Sciatic nerve (tissue), 2 donors: ENCODE measurements at places on chromosomes 5 and 9. TPM values are rescaled to one million over a fixed set of nuclear protein-coding genes. Genes with fewer than 3 reads are reported as not detected.
A peak's percentile ranks its signal among the peaks of the same experiment; 100 is the strongest.

DNA sequence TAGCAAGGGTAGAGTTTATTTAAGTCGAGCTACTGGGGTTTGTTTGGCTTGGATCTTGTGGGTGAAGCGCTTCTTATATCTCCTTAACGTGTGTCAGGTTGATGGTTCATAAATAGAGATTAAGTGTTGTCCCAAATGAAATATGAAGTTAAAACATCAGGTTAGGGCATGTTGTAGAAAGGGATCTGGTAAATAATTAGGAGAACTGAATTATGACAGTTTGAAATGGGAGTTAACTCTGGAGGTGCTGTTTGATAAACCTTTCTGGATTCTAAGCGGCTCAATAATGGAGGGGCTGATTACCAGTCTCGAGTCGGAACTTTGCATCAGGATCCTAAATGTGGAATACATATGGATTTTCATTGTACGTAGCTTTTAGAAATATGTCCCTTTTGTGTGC lies 717.0 kb upstream of the WWC1 start:
- no peak for DNase-seq

- DNase-seq: no peak
Measured at GRCh38 chr5:122219436-122220166, 90.3 kb downstream of the ZNF474 start.

DNA sequence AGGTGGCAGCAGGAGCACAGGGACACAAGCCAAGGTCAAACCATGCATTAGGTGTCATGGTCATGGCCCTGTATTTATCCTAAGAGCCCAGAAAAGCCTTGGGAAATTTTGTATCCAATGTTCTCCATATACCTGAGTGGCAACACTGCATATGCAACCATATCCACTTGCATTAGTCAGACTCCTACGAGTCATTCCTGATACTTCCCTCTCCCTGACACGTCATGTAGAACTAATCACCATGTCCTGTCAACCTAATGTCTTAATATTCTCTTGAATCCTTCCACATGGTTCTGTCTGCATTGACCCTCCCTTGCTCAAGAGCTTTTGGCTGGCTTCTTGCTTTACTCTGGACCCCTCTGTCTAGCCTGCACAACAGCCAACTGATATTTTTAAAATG lies 9.4 kb downstream of the SCGB3A2 start:
- DNase-seq: no peak

DNA sequence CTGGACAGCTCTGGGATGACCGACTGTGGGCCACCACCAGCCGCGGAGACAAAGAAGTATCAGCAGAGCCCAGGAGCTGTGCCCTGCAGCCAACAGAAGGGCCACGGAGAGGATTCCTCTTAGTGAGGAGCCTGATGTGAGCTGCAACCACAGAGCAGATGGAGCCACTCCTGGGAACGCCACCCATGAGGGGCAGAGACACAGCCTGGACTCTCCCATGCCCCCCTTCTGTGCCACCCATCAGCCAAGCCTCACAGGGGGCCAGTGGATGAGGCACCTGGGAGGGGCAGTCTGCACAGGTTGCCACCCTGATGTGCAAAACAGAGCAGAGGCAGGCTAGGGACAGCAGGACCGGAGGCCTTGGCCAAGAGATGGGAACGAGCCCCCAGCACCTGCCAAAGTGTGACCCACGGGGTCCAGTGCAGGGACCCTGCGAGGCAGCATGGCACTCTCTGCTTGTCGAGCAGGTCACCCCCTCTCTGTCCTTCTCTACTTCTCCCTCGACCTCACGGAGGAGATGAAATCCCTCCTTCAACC lies 380.7 kb upstream of the IRX1 start:
- no peak for DNase-seq

GRCh38 chr9:87547671-87548081 lies 50.0 kb downstream of the DAPK1 start:
- DNase-seq: no peak

- no peak for DNase-seq
Measured at GRCh38 chr5:89028595-89029285, 145.8 kb upstream of the MEF2C start.

DNA sequence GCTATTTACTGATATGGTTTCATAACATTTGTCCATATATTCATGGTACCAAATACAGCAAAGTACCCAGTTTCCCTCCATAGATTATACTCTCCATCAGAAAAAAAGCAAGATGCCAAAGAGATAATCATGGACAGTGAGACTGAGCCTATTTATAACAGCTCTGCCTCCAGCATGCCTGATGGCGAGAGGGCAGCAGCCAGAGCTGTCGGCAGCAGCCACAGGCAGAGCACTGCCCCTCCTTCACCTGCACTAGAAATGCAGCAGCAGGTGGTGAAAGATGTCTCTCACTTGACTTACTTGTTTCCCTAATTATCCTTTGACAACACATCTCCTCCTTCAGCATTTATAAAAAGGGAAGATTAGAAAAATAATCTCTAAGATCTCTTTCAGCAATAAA lies 32.4 kb downstream of the CTNNAL1 start:
- no peak for DNase-seq

- no peak for DNase-seq
Measured at GRCh38 chr5:158777647-158778350, 321.9 kb downstream of the EBF1 start.

GRCh38 chr5:73912821-73913271 lies 286.9 kb downstream of the ARHGEF28 start:
- DNase-seq: no peak

- DNase-seq: peak; percentile 12
Measured at GRCh38 chr9:93896496-93897033, 58.6 kb downstream of the BARX1 start.

DNA sequence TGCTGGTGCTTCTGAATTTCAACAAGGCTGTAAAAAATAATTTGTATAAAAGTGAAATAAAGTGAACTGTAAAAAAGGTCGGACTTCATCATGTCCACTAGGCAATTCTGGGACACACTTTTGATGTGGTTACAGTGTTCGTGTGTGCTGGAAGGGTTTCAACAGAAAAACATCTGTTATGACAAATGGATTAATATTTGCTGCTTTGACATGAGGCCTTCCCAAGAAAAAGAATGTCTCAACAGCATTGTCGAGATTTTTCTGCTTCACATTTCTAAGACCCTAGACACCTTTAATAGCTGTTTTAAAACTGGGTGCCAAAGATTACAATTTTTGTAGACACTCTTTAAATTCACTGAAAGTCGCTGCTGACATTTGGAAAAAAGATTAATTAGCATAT lies 216.6 kb downstream of the SLC12A2 start:
- DNase-seq: no peak

DNA sequence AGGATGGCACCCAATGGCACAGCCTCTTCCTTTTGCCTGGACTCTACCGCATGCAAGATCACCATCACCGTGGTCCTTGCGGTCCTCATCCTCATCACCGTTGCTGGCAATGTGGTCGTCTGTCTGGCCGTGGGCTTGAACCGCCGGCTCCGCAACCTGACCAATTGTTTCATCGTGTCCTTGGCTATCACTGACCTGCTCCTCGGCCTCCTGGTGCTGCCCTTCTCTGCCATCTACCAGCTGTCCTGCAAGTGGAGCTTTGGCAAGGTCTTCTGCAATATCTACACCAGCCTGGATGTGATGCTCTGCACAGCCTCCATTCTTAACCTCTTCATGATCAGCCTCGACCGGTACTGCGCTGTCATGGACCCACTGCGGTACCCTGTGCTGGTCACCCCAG lies 25.4 kb downstream of the HRH2 start:
- DNase-seq: no peak

DNA sequence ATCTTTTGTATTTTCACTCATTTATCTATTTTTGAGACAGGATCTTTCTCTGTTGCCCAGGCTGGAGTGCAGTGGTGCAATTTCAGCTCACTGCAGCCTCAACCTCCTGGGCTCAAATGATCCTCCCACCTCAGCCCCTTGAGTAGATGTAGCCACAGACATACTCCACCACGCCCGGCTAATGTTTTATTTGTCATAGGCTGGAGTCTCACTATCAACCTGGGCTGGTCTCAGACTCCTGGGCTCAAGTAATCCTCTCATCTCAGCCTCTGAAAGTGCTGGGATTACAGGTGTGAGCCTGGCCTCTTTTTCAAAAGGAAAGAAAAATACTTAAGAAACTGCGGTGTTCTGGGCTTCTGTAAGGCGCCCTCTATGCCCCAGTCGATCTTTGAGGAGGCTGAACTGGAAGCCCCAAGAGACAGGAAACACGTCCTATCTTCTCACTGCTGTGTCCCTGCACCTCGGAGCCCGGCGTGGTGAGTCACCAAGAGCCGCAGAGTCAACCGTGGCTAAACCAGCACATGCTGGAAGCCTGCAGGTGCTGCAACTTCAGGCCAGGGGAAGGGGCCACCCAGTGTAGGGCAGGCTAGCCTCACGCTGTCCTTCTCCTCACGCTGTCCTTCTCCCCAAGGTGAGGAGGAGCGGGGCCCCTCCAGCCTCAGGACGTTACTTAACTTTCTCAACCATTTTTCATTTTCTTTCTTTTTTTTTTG lies 15.2 kb upstream of the LHX3 start:
- DNase-seq: no peak

DNA sequence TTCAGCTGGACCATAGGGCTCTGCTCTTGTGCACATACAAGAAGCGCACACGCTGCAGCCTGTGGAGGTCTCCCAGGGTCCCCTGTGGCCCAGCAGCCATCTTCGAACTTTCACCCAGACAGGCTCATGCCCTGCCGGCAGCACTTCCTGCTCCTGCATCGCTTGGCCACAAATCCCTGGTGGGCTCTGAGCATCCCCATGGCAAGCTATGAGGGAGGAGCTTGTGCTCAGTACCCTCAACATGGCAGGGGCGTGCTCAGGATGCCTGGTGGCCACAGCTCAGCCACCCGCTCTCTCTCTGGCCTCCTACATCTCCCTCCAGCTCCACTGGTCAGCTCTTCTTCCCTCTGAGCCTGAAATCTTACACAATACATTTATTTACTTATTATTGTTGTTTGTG lies 63.7 kb downstream of the IRX2 start:
- DNase-seq: no peak

DNA sequence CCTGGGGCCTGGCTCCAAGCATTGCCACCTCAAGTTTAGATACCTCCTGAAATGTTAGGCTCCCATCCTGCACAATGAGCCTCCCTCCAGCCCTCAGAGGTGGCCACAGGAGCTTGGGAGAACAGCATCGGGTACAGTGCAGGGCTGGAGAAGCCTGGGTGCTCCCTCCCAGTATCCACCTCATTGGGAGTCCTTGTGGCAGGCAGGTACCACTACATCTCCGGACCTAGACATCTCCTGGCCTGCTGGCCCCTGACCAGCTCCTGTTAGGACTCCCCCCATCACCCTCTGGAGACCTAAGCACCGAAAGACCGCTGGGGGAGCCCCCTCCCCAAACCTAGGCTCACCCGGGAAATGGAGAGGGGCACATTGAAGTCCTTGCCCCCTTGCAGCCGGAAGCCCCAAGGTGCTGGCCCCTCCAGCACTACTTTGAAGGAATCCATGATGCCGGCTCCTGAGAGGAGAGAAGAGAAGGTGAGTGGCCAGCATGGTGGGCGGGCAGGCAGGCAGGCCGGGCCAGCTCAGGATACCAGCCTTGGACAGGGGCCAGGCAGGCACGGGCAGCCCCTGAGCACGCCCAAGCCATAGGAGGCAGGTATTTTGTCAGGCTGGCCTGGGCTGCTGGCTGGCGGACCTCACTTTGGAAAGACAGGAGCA lies 1.2 kb downstream of the PDLIM7 start:
- DNase-seq: no peak

DNA sequence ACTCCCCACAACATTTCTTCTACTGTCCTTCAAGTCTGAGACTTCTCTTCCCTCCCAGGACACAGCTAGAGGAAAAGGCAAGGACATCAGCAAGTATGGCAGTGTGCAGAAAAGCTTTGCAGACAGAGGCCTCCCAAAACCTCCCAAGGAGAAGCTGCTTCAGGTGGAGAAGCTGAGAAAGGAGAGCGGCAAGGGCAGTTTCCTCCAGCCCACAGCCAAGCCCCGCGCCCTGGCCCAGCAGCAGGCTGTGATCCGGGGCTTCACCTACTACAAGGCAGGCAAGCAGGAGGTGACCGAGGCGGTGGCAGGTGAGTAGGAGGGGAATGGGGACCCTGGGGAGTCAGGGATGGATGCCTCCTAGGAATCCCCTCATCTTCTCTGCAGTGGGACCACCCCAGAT lies 24.4 kb downstream of the OLFML2A start:
- DNase-seq: no peak

DNA sequence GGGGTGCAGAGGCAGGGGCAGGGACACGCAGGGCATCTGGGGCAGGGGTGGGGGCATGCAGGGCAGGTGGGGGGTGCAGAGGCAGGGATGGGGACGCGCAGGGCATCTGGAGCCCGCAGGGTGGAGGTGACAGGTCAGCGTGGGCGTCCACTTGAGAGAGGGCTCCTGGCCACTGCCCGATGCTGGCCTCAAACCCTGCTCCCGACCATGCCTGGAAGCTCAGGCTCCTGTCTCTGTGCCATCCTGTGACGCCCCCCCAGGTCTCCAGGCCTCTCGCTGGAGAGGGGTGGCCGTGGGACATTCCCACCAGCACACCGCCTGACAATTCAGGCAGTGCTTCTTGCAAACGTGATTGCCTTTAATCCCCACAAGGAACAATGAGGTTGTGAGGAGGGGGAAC lies 33.0 kb downstream of the ZDHHC11B start:
- no peak for DNase-seq

GRCh38 chr5:35443803-35444595 lies 173.7 kb upstream of the SPEF2 start:
- no peak for DNase-seq

DNA sequence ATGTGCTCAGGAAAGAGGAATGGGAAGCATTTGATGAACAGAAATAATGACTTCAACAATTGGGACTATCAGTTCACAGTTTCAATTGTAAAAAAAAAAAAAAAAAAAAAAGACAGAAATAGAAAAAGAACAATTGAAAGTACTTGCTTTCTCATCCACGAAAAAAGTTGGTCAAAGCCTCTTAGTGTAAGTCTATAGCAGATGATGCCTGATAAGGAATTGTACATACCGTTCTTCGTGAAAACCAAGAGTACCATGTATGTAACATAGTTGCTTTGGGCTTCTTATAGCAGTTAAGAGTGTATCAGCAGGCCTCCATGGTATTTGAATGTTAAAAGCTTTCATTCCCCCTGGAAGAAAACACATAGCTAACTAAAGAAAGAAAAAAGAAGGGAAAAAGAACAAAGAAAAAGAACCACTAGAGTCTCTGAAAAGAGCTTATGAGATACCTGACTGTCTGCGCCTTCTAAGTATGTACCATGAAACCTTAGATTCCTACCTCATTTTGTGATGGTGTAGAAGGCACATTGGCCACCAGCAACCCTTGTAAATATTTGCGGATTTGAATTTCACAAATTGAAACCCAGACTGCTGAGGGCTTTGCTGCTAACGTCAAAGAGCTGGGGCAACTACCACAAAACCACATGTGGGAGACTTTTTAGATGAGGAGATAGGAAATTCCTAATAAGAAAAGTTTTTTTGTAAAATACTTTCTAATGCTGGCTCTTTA lies 75.2 kb downstream of the TMC1 start:
- no peak for DNase-seq

GRCh38 chr5:75571547-75571946 lies 39.7 kb upstream of the ANKDD1B start:
- no peak for DNase-seq

TMEM171 gene
- 1.0 TPM for total RNA-seq

CARTPT gene
- total RNA-seq: not detected

CDH9 gene
- not detected for total RNA-seq

WNK2 gene
- total RNA-seq: 6.6 TPM

SLC46A2 gene
- total RNA-seq: 0.27 TPM

LSM11 gene
- total RNA-seq: 3.4 TPM

PCDHB3 gene
- 4.5 TPM for total RNA-seq
